Hematopoietic multipotent progenitor cell (in vitro differentiated cells): ENCODE measurements at places on chromosomes 2 and 18.

- no peak for DNase-seq
These were observed 635.9 kb downstream of the SUCLG1 start for GRCh38 chr2:83823229-83823628.

DNA sequence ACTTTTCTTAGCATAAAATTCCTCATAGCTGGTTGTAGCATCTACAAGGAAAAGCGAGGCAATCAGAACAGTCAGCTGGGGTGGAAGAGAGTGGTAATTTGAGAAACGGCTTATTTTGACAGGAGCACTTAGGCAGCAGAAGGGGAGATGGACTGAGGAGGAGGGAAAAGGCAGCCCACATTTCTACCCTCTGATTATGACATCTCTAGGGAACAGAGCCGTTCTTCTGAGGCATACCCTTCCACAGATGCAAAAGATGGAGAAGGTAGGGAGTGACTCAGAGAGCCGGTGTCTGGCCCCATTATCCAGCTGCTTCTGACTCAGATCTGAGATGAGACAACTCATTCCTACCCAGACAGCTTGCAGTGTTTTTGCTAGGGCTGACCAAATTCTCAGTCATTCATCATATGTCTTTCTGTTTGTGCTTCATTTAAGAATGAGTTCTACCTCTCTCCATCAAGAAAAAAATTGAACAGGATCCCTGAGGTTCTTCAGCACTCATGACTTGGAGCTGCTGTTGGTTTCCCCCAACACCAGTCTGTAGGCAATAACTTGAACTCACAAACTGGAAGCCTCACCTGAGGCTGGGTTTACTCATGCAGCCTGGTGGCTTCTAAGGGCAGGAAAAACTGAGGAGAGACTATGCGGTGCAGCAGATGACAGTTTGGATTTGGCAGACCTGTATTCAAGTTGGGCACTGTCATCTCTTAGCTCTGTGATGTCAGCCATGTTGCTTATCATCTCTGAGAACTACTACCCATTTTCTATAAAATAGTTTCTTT lies 15.9 kb upstream of the SEC11C start:
- DNase-seq: no peak

GRCh38 chr18:66196805-66197204 lies 407.1 kb downstream of the CDH19 start:
- no peak for DNase-seq

- no peak for DNase-seq
These were observed 22.4 kb upstream of the REV1 start for GRCh38 chr2:99512181-99512591.

DNA sequence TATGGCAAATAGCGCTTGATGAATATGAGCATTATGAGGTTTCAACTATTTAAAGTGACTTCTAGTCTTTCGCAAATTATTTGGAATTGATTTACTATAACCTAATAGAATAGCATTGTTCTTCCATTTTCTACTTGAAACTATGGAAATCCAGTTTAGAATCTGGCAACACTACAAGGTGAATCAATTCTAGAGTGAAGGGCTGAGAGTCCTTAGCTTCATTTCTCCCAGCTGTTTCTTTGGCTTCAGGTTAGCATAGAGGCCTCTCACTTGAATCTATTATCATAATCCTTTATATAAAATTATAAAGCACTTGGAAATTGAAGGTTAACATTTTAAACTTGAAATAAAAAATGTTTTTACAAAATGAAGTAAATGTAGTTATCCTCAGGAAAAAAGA lies 318.8 kb downstream of the CCDC85A start:
- DNase-seq: no peak

DNA sequence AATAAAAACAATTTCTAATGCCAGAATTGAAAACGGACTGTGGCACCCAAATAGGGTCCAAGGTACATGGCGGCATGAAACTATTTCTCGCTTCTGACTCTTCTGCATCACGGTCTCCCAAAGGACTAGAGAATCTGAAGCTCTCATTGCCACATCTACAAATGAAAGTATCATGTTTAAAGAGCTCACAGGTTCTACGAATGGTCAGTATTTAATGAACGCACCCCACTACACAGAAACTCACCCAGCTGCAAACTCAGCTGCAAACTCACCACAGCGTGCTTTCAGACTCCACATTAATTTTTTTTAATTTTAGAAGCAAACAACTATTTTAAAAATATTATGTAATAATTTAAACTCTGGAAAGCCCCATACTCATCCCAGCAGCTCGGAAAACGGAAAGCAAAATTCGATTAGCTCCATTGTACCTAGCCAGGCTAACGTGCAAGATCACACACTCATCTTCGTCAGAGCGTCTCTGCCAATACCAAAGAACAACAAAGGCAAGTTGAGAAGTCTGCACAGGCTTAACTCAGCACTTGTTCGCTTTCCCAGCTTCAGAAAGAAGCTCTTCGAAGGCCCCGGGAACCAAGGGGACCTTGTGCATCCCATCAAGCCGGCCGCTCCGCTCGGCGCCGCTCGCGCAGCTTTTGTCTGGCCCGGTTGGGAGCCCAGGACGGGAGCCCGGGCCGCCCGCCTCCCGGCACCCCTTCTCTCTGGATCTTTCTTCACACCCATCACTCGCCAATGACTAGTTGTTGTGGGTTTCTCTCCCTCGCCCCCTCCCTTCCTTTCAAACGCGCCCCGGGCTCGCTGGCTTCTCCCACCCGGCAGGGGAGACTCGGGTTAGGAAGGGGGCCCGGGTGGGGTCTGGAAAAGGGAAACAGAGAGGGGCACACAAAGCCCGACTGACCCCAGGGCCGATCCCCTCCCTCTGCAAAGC lies 785 bp downstream of the CLASP1 start:
- peak; percentile 31 for DNase-seq

DNA sequence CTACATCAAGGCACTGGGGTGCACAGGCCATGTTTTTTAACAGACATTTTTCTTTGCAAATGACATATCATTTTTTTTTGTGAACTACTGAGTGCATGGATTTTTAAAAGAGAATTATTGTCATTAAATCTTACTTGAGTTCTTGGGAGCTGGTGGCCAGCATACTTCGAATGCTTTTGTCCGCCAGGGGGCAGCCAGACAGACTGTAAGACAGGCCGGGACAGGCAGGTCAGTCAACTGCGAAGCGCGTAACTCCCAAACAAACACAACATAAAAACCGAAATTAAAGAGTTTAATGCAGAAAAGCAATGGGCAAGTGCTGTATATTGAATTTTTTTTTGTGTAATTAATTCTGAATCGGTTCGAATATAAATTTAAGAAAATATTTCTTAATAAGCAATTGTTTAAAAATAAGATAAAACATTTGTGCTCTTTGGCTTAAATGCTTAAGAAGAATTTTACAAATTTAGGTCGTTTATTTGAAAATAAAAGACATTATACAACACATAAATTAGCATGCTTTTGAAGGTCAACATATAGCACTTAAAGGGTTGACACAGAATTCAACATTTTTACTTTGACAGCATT lies 142.2 kb upstream of the PXDN start:
- no peak for DNase-seq

DNA sequence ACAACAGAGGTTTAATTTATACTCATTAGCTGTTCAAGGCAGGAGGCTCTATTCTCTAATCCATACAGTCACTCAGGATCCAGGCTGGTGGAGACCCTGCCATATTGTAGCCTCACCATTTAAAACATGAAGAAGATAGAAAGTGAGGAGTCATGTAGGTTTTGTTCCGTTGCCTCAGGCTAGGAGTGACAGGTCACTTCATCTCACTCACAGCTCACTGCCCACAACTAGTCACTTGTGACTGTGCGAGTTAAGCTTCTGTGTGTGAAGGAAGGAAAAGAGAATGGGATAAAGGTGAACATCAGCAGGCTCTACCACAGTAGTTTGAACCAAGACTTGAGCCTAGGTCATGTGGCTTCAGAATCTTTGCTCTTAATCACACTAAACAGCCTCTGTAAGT lies 9.0 kb upstream of the IGFBP2 start:
- no peak for DNase-seq

DNA sequence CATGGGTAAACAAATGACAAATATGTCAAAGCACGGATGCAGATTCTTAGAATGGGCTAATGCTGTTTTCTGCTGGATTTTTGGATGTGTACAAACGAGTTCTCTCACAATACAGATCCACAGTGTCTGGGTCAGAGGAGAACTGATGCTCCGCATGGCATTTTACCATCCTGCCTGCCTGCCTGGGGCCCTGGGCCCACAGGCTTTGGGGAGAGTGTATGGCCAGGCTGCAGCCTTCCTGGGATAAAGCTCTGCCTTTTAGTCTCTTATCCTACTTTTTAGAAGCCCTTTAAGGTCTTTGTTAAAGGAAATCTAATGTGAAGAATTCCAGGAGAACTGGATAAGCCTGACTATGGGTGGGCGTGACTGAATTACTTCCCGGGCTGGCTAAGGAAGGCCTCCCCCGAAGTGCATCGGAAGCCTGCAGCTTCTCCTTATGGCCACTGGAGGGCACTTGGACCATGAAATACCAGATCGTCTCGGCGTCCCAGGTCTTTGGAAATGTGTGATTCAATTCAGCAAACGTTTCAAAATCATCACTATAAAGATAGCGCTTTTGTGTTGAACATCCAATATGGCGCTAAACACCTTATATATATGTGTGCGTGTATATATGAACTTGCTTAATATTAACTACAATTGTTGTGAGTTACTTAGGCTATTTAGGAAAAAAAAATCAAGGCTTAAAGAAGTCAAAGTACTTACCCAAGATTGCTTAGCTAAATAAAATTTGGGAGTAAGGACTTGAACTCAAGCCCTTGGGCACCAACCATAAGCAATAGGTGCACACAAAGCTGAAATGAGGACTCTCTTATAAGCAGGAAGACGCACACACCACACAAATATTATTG lies 15.2 kb upstream of the DNPEP start:
- peak; percentile 23 for DNase-seq
